ENCODE measurements at places on chromosomes 7 and 10.

DNA sequence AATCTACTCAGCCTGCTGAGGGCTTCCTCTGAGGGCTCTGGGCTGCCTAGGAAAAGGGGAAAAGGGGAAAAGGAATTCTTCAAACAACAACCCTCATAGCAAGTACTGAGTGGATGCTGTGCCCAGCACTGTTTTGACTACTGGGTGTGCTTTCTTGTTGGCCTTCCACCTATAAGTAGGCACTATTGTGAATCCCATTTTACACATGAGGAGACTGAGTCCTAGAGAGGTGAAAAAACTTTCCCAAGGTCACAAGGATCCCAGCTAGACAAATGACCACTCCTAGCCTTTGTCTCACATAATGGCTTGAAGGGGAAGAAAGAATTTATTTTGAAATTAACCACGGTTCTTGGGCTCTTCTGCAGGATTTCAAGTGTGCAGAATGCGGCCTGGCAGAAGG lies 17.1 kb downstream of the FGF8 start:
- DNase-seq = no peak

DNA sequence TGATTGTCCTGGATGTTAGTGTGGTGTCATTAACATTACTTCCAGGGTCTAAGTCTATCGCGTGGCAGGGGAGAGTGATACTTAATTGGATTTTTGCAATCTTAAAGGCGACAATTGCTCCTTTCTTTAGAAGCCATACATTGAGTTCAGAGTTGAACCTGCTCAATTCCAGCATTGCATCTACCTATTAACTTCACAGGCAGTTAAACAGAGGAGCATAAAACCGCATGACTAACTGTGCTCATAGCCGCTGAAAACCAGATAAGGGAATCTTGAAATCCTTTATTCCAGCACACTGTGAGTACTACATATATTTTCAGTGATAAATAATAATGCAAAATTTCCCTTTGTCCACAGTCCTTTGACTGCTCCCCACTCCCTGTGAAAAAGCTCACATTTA lies 255.3 kb downstream of the STK31 start:
- DNase-seq = no peak

- no peak for DNase-seq
Observed at GRCh38 chr10:73790886-73791625, 5.7 kb downstream of the ZSWIM8 start.

DNA sequence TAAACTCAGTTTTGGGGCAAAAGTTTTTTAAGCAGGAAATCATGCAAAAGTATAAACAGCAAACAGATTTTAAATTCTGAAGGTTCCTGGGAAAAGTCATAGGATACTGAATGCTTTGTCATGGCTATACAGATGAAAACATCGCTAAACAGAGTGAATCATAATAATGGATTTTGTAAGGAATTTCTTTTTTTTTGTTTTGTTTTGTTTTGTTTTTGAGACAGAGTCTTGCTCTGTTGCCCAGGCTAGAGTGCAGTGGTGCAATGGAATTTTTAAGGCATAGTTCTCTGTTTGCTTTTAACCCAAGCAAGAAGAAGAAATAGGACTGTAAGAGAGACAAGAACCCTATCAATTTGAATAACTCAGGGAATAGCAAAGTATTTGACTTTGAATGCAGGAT lies 285.3 kb downstream of the NRG3 start:
- DNase-seq = no peak

DNA sequence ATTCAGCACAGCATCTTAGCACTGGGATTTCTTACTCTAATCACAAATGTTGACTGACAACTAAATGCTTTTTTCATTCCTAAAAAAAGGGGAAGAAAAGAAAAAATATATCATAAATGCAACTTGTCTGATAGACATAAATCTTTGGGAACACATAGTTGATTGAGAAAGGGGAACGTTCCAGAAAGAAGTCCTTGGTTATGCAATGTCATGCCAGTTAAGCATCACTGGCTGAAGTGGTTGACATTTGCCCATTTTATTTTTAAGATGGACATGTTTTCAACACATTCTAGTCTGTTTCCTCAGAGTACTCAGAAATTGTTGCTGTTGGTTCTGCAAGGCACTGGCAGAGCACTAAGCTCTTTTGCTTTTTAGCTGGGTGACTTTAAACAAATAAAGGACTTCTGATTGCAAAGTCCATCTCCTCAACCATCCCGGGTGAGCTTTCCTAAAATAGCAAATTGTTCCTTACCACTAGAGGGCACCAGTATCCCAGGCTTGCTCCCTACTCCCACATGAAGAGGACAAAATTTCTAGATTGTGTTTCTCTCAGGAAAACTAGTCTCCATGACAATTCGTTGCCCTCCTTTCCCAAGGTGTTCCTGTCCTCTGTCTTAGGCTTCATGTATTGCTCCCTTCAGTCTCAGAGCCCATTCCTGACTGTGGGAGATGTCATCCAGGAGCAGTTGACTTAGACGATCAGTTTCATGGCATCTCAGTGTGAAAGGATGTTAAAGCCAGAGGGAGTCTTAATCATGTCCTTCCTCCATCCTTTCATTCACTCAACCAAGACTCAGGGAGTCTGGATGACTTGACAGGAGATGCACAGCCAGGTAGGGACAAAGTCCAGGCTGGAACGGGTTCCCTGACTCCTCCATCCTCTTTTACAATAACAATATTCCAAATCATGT lies 23.9 kb downstream of the OPALIN start:
- peak; percentile 30 for DNase-seq

DNA sequence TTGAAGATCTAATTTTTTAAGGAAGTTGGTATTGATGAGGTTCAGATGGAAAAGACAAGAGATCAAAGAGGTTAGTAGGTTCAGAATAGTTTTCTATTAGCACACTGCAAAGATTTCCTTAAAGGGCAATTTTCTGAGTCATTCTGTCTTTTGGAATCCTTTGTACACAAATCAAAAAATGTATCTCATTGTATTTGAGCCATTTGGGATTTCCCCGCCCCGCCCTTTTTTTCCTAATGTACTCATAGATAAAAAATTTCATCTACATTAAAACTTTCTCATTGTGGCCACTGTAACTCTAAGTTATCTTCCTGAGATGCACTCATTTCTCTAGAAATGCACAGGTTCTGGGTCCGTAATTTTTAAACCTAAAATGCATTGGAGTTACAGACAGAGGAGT lies 12.1 kb downstream of the GIMAP6 start:
- no peak for DNase-seq

DNA sequence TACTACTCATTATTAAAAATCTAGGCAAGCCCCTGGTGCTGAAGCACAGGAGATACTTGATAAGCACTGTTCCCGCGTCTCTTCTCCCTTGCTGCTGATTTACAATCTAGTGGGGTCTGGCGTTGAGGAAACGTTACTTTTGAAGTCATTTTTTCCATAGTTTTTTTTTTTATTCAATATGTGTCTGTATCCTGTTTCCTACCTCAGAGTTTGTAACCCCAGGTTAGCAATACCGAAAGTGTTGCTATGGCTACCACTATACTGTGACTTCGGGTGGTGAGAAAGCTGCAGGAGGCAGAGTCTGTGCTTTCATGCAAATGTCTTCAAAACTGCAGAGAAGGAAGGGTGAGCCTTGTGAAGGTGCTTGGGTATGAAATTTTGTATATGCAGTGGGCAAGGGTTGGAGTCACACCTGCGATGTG lies 458.8 kb upstream of the GHITM start:
- no peak for DNase-seq

Data from foreskin melanocyte (primary cell).